ENCODE measurements at places on chromosomes 2 and 18. TPM values are rescaled to one million over a fixed set of nuclear protein-coding genes. Genes with fewer than 3 reads are reported as not detected.

DNA sequence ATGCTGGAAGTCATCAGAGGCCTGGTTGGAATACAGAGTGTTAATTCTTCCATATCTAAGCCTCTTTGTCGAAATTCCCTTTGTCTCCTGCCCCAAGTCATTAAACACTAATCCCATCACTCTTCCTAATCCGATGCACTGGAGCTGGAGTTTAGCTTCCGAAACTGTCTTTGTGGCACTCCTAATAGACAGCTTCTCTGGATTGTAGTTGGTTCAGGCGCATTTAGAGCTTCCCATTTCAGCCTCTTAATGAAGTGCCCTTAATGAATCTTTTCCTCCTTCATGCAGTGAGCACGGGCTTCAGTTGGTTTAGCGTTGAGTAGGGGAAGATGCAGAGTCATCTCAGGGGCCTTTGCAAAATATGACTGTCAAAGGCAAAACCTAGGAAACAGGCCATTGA lies 72.2 kb upstream of the MEIS1 start:
- no peaks in the 10 kb centered on the region for H3K36me3 ChIP-seq
- no peak overlapping the region for H3K27ac ChIP-seq
- H3K4me3 ChIP-seq, result no peak overlapping the region
- no peak for DNase-seq
- H3K4me1 ChIP-seq, result no peaks in the 10 kb centered on the region

GRCh38 chr2:154443919-154444318 lies 254.6 kb upstream of the KCNJ3 start:
- no peak overlapping the region for H3K27ac ChIP-seq
- no peak overlapping the region for H3K4me3 ChIP-seq
- H3K36me3 ChIP-seq, result no peaks in the 10 kb centered on the region
- no peaks in the 10 kb centered on the region for H3K27me3 ChIP-seq
- DNase-seq, result no peak

- H3K36me3 ChIP-seq, result peaks cover 11% of the 10 kb centered on the region
- peaks cover 4% of the 10 kb centered on the region for H3K27me3 ChIP-seq
- peaks cover 30% of the 10 kb centered on the region for H3K4me1 ChIP-seq
- peak overlapping the region; percentile 93 for H3K27ac ChIP-seq
Observed at GRCh38 chr2:28393114-28393836, 617 bp downstream of the FOSL2 start.

- no peaks in the 10 kb centered on the region for H3K4me1 ChIP-seq
- no peak overlapping the region for H3K4me3 ChIP-seq
- no peaks in the 10 kb centered on the region for H3K36me3 ChIP-seq
- no peak overlapping the region for H3K27ac ChIP-seq
Observed at GRCh38 chr2:31107591-31108300, 30.5 kb downstream of the GALNT14 start.

- no peak overlapping the region for H3K27ac ChIP-seq
- peaks cover 27% of the 10 kb centered on the region for H3K36me3 ChIP-seq
- no peak for DNase-seq
- H3K4me1 ChIP-seq, result peaks cover 46% of the 10 kb centered on the region
Observed at GRCh38 chr2:134136731-134137130, 117.1 kb upstream of the MGAT5 start.

DNA sequence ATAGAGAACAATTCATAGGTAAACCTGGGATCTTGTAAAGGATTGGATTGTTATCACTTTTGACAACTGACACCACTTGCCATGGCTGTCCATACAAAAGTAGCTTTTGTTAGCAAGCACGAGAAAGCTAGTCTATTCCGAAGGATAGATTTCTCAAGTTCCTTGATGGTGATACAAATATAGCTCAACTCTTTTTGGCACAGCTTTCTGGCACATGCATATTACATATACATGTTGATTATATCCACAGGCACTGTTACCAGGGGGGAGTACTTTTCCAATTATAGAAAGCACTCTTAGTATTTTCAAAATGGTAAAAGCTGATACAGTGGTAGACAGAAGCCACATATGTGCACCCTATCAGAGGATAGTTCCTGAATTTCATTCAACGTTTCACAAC lies 168.9 kb downstream of the UPP2 start:
- no peak overlapping the region for H3K4me3 ChIP-seq
- H3K27ac ChIP-seq, result no peak overlapping the region
- no peak for DNase-seq
- H3K27me3 ChIP-seq, result peaks cover 8% of the 10 kb centered on the region

Gene AQP12B
- total RNA-seq, result not detected

Gene REEP1
- total RNA-seq, result 0.25 TPM

Gene PSMA8
- total RNA-seq, result 3.6 TPM

Gene CAMKMT
- 11.8 TPM for total RNA-seq

Gene CHRND
- total RNA-seq, result not detected

Gene KCNK3
- not detected for total RNA-seq

Gene CDH7
- total RNA-seq, result not detected

All from activated naive CD8-positive, alpha-beta T cell treated with anti-CD3 and anti-CD28 coated beads for 36 hours (primary cell).